Stimulated activated CD4-positive, alpha-beta T cell treated with anti-CD3 and anti-CD28 coated beads, Interleukin-2, amount 100 ng/mL, for 48 hours (primary cell): ENCODE measurements at places on chromosomes 3 and 15.

GRCh38 chr3:64732576-64732975 lies 44.8 kb upstream of the ADAMTS9 start:
- DNase-seq, result no peak

DNA sequence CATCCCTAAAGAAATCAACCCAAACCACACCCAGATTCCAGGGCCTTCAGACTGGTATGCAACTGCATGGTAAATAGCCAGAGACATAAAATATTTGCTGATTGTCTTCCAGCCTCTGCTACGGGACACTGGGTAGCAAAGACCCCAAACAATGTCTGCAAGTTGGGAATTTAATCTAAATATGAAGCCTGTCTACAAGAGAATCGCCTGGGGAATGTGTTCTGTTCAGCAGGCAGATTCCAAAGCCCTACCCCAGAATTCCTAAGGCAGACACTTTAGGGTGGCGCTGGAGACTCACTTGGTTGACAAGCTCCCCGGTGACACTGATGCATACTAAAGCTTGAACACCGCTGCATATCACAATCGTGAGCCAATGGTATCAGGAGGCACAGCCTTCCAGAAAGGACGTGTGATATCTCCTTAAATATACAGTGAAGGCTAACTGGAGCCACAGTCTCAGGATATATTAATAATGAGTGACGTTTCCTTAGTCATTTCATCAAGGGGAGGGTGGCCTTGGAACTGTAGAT lies 684.1 kb downstream of the NTRK3 start:
- no peak for DNase-seq

DNA sequence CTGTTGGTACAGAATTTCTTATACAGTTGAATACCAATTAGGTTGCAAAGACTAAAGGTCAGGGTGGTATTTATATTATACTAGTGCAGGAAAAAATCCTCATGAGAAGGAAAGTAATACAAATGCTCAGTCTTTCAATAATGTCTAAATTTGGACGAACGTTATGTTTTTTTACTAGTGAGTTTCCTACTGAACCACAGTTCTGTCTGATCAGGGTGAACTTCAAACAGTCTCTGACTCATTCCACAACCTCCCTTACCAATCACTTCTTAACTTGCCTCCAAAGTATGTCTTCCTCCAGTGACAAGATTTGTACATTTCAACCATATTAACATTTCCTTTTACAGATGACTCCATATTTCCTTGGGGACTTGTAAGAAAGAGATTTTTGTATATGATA lies 3.4 kb downstream of the TMEM212 start:
- no peak for DNase-seq

DNA sequence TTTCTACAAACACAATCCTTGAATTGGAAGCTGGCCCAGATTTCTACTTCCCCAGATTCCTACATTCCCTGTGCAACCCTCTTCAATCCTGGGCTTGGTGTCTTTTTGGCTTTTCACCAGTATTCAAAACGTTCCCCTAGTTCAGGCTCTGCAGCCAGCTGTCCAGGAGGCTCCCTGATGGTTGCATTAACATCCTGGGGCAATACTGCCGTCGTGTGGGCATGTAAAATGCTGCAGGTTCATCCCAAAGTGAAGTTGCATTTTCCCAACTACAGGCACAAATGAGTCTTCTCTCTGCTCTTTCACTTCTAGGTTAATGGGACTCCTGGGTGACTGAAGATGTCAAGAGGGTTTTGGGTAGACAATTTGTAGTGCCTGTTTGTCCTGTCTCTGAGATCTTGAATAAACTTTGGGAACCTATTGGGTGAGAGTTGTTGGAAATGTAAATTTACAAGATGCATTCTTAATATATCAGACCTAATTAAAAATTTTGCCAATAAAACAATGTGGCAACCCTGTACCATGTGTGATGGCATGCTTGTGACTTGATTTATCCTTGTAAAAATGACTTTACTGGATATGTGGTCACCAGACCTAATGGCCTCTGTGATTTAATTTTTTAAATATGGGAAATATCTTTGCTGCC lies 28.6 kb downstream of the SOX14 start:
- no peak for DNase-seq

GRCh38 chr3:11290743-11291680 lies 18.8 kb downstream of the ATG7 start:
- DNase-seq, result no peak

- DNase-seq, result no peak
These were observed 108.3 kb downstream of the OCA2 start for GRCh38 chr15:27990521-27991515.

GRCh38 chr15:73715417-73715816 lies 31.2 kb downstream of the CD276 start:
- DNase-seq, result no peak

DNA sequence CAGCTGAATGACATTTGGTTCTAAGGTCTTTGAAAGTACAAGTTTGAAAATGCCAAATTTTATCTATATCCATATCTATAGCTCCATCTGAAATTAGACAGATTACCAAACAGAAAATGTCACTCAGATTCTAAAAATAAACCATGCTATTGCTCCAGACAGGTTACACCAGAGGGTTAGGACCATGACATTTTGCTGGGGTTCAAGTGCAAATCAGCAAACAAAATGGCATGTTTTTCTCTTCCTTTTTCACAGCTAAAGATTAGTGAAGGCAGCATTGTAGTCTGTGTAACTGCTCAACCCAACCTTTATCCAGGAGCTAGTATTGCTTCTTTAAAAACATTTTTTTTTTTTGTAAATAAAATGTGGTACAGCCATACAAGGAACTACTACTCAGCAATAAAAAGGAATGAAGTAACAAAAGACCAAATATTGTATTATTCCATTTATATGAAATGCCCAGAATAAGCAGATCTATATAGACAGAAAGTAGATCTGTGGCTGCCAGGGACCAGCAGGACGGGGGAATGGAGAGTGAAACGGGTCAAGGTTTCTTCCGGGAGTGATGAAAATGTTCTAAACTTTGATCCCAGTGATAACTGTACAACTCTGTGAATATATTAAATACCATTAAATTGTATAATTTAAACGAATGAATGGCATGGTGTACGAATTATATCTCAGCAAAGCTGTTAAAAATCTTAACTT lies 18.2 kb downstream of the VGLL4 start:
- DNase-seq, result no peak

- DNase-seq, result no peak
These were observed 50.7 kb downstream of the ADCY5 start for GRCh38 chr3:123397921-123398785.

- DNase-seq, result no peak
These were observed 17.7 kb downstream of the STARD9 start for GRCh38 chr15:42593143-42593542.

DNA sequence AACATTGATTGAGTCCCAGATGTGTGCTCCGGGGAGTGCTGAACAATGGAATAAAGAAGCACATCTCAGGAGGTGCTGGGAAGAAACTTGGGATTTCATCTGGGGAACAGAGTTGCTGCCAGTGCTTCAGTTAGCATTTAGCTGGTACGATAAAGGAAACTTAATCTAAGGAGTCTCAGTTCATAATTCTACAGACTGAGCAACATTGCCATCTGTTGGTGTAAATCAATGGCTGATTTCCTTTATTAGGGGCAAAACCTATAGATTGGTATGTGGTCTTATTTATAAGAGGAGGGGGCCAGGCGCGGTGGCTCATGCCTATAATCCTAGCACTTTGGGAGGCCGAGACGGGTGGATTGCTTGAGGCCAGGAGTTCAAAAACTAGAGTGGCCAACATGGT lies 8.9 kb downstream of the MKRN2OS start:
- no peak for DNase-seq

DNA sequence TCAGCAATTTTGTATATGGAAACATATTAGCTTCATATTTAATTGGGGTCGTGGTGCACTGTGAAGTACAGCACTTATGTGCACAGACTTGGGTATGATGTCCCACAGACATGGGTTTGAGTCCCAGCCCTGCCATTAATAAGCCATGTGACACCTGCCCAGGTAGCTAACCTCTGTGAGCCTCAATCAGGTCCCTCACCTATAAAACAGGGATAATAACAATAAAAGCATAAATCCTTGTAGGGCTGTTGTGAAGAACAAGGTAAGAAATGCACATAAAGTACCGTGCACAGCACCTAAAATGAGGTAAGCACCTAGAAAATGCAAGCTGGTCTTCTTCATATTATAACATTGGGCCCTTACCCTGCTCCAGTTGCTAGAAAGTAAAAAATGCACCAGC lies 173.5 kb upstream of the WNT5A start:
- DNase-seq, result no peak

DNA sequence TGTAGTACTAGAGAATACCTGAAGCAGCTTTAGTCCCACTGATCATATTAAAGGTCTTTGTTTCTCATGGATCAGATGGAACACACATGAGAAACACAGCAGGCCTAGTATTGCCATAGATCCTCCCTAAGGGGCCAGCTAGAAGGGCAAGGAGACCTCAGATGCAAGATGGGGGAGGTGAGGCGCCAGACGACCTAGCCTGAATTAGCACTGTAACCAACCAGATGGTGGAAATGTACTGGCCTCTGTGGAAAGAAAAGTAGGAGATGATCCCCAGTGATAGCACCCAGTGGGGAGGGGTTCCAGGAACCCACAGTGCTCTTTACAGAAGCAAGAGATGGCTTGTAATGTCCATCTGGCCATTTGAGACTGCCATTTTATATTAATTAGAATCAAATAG lies 138.2 kb upstream of the ZNF385D start:
- no peak for DNase-seq

DNA sequence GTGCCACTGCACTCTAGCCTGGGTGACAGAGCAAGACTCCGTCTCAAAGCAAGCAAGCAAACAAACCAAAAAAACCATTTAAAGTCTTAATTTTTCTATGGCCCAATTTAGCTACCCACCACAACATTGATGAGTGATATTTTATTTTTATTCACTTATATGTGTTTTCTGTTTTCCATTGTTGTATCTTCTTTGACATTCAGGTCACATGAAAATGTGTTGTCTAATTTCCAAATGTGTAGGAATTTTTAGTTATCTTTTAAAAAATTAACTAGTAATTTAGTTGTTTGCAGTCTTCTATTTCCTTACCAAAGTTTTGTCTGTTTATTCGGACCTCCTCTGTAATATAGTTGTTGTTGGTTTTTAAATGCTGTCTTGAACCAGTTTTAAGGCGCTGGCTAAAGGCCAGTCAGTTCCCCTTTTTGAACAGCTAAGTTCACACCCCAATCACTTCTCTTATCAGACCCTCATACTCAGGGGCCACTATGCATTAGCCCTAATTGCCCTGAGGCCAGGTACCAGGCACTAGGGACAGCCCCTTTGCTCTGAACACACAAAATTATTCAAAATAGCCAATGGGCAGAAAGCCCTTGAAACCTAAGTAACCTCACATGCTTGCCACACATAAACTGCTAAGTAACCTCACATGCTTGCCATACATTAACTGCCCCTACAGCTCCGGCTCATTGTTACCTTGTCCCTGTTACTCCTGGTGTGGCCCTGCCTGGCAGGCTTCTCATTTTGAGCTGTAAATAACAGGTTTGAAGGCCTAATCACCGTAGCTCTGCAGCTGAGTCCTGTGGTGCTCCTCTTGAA lies 4.3 kb upstream of the CCR4 start:
- DNase-seq, result no peak

GRCh38 chr3:65884071-65884470 lies 154.6 kb downstream of the MAGI1 start:
- DNase-seq, result no peak

DNA sequence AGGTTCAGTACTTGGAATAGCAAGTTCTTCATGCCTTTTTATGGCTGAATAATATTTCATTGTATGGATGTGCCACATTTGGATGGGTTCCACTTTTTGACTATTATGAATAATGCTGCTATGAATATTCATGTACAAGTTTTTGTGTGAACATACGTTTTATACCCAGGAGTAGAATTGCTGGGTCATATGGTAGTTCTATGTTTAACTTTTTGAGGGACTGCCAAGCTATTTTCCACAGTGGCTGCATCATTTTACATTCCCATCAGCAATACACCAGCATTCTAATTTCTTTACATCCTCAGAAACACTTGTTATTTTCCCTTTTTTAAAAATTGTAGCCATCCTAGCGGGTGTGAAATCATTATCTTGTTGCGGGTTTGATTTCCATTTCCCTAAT lies 76.0 kb upstream of the PRR20G start:
- DNase-seq, result no peak

DNA sequence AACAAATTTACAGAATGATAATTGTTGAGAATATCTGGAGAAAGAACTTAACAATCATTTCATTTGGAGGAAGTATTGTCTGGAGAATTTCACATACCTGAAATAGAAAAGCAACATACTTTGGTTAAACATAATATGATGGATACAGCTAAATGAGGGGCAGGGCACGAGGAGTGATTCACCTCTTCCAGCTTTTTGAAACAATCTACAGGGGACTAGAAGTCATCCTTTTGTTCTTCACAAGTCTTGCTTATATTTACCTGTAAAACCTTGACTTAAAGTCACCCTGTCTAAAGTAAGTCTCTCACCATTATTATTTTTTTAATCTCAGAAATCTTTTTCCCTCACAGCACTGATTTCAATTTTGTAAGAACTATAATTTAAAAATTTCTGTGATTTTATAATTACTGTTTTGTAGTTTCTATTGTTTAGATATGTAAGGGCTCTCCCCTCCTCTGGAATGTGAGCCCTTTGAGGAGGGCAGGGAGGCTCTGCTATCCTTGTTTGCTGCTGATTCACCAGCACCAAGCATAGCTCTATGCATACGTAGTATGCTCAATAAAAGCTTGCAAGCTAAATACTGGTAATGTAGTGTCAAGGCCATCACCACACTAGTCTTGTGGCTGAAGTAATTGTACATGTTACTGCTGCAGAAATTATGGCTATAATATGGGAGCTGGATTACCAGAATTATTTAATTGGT lies 193.9 kb upstream of the THRB start:
- DNase-seq, result no peak

- no peak for DNase-seq
These were observed 111.3 kb downstream of the BBX start for GRCh38 chr3:107634099-107634489.

DNA sequence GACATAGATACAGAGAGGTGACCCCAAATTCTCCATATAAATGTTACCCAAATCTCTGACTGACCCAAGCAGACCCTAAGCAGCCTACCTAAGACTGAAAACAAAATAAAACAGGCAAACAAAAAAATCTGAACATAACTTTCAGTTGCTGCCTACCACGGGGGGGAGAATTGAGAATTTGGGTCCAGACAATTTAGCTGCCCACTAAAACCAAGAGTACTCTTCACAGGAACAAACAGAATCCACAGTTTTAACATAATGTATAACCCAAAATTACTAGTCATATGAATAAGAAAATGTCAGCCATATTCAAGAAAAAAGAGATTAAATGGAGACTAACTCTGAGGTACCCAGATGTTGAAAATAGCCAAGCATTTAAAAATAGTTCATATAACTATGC lies 44.4 kb downstream of the SRPRB start:
- DNase-seq, result no peak
